ENCODE measurements at places on chromosomes 7 and 10.

GRCh38 chr10:128337860-128338378, 211.7 kb upstream of the MKI67 start:
- H3K4me3 ChIP-seq = no peak overlapping the region
- H3K27me3 ChIP-seq = peaks cover 6% of the 10 kb centered on the region
- peaks cover 13% of the 10 kb centered on the region for H3K4me1 ChIP-seq
- H3K36me3 ChIP-seq = no peaks in the 10 kb centered on the region

- no peaks in the 10 kb centered on the region for H3K4me1 ChIP-seq
- no peak overlapping the region for H3K27ac ChIP-seq
- DNase-seq = no peak
- no peaks in the 10 kb centered on the region for H3K36me3 ChIP-seq
- H3K4me3 ChIP-seq = no peak overlapping the region
Measured at GRCh38 chr7:51455086-51455485, 138.5 kb upstream of the COBL start.

- H3K27me3 ChIP-seq = no peaks in the 10 kb centered on the region
Measured at GRCh38 chr7:117871401-117871777, 1.9 kb downstream of the CTTNBP2 start.

DNA sequence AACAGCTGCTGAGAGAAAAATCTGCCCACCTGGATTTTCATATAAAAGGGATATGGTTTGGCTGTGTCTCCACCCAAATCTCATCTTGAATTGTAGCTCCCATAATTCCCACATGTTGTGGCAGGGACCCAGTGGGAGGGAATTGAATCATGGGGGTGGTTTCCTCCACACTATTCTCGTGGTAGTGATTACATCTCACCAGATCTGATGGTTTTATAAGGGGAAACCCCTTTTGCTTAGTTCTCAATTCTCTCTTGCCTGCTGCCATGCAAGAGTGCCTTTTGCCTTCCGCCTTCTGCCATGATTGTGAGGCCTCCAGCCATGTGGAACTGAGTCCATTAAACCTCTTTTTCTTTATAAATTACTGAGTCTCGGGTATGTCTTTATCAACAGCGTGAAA, 20.8 kb upstream of the MKI67 start:
- peaks cover 18% of the 10 kb centered on the region for H3K27me3 ChIP-seq
- H3K27ac ChIP-seq = no peak overlapping the region
- no peak overlapping the region for H3K4me3 ChIP-seq
- H3K4me1 ChIP-seq = peaks cover 17% of the 10 kb centered on the region
- H3K36me3 ChIP-seq = no peaks in the 10 kb centered on the region
- no peak for DNase-seq

DNA sequence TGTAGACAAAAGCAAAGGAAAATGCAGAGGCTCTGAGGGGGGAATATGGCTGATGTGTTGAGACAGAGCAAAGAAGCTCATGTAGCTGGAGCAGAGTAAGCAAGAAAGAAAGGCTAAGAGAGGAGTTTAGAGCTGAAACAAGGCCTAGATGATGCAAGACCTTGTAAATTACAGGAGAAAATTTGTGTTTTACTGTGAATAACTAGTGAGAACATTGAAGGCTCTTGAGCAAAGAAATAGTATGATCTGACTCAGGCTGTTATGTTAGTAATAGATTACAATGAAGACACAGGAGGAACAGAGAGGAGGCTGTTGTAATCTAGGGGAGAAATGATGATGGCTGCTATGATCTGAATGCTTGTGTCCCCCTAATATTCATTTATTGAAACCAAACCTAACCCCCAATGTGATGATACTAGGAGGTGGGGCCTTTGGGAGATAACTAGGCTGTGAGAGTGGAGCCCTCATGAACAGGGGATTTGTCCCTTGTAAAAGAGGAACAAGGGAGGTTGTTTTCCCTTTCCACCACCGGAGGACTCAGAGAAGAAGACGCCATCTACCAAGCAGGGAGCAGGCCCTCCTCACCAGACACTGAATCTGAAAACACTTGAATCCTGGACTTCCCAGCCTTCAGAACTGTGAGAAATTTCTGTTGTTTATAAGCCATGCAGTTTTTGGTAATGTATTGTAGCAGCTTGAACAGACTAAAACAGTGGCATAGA, 394.9 kb downstream of the HTR7 start:
- H3K4me3 ChIP-seq = no peak overlapping the region
- H3K36me3 ChIP-seq = no peaks in the 10 kb centered on the region
- no peaks in the 10 kb centered on the region for H3K4me1 ChIP-seq
- H3K27ac ChIP-seq = no peak overlapping the region
- DNase-seq = no peak
- no peaks in the 10 kb centered on the region for H3K27me3 ChIP-seq

- no peak overlapping the region for H3K27ac ChIP-seq
- H3K27me3 ChIP-seq = no peaks in the 10 kb centered on the region
- DNase-seq = no peak
Measured at GRCh38 chr7:105261689-105262088, 127.0 kb downstream of the SRPK2 start.

GRCh38 chr7:67637023-67637358, 640.4 kb downstream of the TYW1 start:
- H3K27me3 ChIP-seq = no peaks in the 10 kb centered on the region
- DNase-seq = no peak
- no peaks in the 10 kb centered on the region for H3K36me3 ChIP-seq
- H3K27ac ChIP-seq = no peak overlapping the region
- H3K4me3 ChIP-seq = no peak overlapping the region

DNA sequence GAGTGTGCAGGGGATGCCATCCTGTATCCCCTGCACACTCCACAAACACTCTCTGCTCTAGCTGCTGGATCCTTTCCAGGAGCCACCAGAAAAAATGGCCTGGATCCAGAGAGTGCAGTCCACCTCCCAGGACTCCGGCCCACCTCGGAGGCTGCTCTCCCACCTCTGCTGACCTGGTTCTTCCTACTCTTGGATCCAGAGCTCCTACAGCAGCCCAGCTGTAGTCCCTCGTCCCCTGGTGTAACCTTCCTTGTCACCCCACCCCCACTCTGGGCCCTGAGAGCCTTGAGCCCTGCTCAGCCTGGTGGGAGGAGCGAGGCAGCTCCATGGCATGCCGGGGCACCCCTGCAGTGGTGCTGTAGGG, 54.4 kb downstream of the GOLGA7B start:
- H3K4me1 ChIP-seq = peaks cover 5% of the 10 kb centered on the region
- H3K4me3 ChIP-seq = no peak overlapping the region
- H3K36me3 ChIP-seq = no peaks in the 10 kb centered on the region
- no peak overlapping the region for H3K27ac ChIP-seq
- H3K27me3 ChIP-seq = peaks cover 19% of the 10 kb centered on the region

GRCh38 chr10:86795353-86795752, 38.9 kb downstream of the BMPR1A start:
- no peak for DNase-seq
- H3K36me3 ChIP-seq = no peaks in the 10 kb centered on the region
- no peak overlapping the region for H3K4me3 ChIP-seq
- H3K27me3 ChIP-seq = no peaks in the 10 kb centered on the region

- H3K36me3 ChIP-seq = no peaks in the 10 kb centered on the region
- peaks cover 56% of the 10 kb centered on the region for H3K4me1 ChIP-seq
- H3K27me3 ChIP-seq = no peaks in the 10 kb centered on the region
- H3K27ac ChIP-seq = no peak overlapping the region
- no peak for DNase-seq
- H3K4me3 ChIP-seq = no peak overlapping the region
Measured at GRCh38 chr7:47478017-47478344, 103.9 kb downstream of the TNS3 start.

GRCh38 chr10:71393841-71394475, 2.8 kb upstream of the CDH23 start:
- no peak overlapping the region for H3K4me3 ChIP-seq
- no peak overlapping the region for H3K27ac ChIP-seq
- peaks cover 26% of the 10 kb centered on the region for H3K4me1 ChIP-seq
- no peaks in the 10 kb centered on the region for H3K36me3 ChIP-seq
- peak; percentile 64 for DNase-seq

DNA sequence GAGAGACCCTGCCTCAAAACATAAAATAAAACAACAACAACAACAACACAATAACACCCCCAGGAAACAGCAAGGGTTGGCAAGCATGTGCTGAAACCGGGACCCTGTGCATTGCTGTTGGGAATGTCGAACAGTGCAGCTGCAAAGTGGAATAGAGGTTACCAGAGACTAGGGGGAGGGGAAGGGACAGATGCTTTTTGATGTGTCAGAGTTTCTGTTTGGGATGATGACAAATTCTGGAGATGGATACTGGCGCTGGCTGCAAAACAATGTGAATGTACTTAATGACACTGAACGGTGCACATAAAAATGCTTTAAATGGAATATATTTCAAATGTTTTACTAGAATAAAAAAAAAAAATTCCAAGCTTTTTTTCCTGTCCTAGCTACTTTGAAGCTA, 241.8 kb downstream of the TEX36 start:
- H3K27me3 ChIP-seq = no peaks in the 10 kb centered on the region
- no peak overlapping the region for H3K27ac ChIP-seq

DNA sequence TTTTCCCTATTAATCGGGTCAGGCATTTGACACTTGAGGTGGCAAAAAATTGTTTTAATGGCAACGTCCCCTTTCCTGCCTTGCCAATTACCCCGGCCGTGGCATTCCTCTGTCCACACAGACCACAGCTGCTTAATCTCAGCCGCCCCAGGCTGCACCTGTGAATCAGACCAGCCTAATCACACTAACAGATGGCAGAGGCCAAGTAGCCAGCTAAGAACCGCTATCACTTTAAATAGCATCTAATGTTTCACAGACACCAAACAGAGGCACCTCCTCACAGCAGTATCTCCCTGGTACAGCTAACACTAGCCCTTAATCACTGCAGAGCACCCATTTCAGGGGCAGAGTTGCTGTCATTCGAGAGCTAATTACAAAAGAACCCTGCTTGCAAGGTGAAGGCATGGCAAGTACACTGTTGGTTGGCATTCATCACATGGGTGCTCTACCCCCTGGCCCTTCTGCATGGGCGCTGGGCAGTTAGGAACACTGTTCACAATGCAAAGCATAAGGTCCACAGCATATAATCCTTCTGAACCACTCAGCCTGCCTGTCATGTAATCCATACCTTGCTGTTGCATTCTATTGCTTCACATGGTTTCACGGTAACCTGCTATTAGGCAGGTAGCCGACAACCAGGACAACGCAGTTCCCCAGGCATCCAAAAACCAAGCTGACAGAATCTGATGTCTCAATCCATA, 38.8 kb downstream of the FGFR2 start:
- no peak overlapping the region for H3K27ac ChIP-seq
- H3K27me3 ChIP-seq = no peaks in the 10 kb centered on the region
- peaks cover 5% of the 10 kb centered on the region for H3K4me1 ChIP-seq
- no peak overlapping the region for H3K4me3 ChIP-seq
- H3K36me3 ChIP-seq = no peaks in the 10 kb centered on the region
- no peak for DNase-seq

GRCh38 chr7:12712236-12712635, 24.8 kb downstream of the ARL4A start:
- H3K36me3 ChIP-seq = no peaks in the 10 kb centered on the region
- peak overlapping the region; percentile 6 for H3K27ac ChIP-seq
- no peak for DNase-seq
- H3K4me3 ChIP-seq = no peak overlapping the region
- peaks cover 53% of the 10 kb centered on the region for H3K4me1 ChIP-seq

DNA sequence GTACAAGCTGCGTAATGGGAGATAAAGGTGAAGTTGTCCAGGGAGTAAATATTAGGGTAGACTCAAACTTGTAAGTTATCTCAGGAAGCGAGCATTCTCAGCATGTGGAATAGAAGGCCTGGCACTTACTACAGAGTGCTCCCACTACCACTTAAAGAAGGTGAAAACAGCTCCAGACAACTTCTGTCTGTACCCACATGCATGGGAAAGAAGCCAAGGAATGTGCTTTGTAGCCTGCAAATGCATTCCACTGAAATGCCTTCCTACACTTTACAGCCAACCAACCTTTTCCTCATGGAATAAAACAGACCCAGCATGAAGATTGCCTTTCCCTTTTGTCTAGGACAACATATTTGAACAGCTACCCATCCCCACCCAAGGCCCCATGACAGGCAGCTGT, 45.4 kb upstream of the NPSR1 start:
- H3K4me3 ChIP-seq = no peak overlapping the region
- no peak overlapping the region for H3K27ac ChIP-seq
- DNase-seq = no peak
- no peaks in the 10 kb centered on the region for H3K27me3 ChIP-seq

GRCh38 chr10:33537066-33537465, 202.6 kb upstream of the NRP1 start:
- no peaks in the 10 kb centered on the region for H3K4me1 ChIP-seq
- DNase-seq = no peak
- H3K27me3 ChIP-seq = no peaks in the 10 kb centered on the region
- H3K36me3 ChIP-seq = no peaks in the 10 kb centered on the region
- H3K4me3 ChIP-seq = no peak overlapping the region
